ENCODE measurements at places on chromosomes 11 and 22.

GRCh38 chr11:102111011-102111786 is 952 bp downstream of the YAP1 start:
- DNase-seq, result no peak

- peak; percentile 36 for DNase-seq
These were observed 561.8 kb upstream of the CADM1 start for GRCh38 chr11:116065986-116066385.

DNA sequence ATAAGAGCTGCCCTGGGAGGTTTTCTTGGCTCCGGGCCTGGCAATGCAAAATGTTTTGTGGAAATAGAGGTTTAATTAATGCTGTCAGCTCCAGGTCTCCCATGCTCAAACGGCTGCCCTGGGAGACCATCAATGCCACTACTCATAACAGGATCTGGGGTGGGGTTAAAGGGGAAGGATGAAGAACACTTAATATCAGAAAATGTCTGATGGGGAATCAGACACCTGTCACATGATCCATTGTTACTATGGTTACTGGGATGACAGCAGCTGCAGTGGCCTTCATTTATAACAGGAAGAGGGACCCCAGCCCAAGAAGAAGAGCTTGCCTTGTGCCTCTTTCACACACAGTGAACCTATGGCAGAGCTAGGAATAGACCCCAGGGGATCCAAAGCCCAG is 2.2 kb upstream of the SYT13 start:
- DNase-seq, result no peak

DNA sequence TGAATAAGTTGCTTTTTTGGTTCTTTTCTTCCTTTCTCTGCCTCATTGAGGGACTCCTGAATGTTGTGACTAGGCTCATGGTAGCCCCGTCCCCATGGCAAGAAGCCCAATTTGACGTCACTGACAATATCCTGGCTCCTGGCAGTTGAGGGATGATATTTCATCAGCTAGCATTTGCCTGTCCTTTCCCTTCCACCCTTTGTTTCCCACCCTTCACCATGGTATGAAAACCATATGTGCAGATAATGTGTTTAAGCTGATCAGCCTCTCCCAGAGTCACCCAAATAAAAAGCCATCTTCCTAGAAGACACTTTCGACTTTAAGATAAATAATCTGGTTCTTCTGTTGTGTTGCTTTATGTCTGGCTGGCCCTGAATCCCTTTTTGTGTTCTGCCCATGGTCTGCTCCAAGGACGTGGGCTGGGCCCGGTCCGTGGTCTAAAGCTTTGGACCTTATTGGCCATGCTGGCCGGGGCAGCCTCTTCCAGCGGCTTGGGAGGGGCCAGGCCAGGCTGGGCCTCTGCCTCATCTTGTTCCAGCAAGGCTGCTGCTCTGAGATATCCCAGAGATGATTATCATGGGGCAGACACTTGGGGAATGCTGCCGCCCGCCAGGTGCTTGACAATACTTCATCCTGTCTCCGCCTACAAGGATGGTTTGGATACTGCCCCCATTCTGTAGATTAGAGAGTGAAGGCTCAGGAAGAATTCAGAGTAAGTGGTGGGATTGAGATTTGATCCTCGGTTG is 5.1 kb downstream of the TSPAN18 start:
- DNase-seq, result no peak

DNA sequence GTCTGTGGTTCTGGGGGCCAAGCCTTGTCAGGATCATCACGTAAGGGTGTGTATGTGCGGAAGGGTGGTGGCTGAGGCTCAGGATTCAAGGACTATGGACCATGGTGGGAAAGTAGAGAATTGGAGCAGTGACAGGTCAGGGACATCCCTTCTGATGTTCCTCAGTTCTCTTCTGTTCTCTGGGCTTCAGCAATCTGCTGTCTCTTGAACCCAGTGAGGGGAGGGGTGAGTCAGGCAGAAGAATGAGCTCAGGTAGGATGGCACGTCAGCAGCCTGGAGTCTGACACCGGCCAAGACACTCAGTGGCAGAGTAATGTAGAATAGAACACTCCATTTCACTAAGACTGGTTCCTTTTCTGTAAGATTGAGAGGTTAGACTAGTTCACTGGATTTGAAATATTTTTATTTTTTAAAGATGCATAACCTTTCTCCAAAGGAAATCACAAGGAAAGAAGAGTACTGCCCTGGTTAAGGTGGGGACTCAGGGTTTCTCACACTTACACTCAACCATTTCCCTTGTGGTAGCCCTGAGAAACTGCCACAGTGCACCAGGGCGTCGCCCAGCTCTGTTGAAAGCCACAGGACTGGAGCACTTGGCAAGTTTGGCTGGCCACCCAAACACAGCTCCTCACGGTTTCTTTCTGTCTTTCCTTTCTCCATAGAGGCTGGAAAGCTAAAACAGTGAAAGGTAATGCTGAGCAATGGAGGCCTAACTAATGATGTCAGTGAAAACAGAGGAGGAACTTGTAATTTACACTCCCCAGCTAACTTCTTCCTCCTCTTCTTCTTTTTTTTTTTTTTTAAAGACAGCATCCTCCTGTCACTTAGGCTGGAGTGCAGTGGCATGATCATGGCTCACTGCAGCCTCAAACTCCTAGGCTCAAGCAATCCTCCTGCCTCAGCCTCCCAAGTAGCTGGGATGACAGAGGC is 23.1 kb upstream of the MICAL2 start:
- no peak for DNase-seq

DNA sequence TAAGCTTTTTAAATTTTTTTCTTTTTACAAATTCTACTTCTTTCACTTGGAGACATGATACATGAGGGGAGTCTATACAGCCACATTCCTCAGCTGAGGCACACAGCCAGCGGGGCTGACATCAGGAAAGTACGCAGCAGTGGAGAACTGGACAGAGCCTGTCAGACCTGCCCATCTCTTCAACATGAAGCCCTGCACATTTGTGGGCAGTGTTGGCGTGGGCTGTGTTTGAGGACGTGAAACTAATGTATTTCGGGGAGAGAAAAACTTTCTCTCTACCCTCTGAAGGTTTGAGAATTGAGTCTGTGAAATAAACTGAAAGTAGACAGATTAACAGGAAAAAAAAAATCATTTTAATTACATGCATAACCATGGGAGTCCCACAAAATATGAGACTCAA is 84.8 kb upstream of the HTATIP2 start:
- no peak for DNase-seq

DNA sequence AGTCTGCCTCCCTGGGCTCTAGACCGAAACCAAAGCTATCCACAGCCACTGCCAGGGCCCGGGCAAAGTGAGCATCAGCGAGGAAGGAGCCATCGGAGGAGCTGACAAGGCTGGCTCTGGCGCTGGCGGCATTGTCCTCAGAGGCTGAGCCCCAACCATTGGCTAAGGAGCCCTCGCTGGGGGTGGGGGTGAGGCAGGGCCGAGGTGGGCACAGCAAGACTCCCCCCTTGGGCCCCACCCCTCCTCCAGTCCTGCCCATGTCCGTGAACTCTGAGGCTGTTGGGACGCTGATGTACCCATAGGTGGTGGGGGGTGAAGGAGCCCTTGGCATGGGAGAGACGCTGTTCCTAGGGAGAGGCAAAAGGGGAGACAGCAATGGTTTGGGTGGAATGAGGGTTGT is 11.2 kb downstream of the ROBO4 start:
- no peak for DNase-seq

DNA sequence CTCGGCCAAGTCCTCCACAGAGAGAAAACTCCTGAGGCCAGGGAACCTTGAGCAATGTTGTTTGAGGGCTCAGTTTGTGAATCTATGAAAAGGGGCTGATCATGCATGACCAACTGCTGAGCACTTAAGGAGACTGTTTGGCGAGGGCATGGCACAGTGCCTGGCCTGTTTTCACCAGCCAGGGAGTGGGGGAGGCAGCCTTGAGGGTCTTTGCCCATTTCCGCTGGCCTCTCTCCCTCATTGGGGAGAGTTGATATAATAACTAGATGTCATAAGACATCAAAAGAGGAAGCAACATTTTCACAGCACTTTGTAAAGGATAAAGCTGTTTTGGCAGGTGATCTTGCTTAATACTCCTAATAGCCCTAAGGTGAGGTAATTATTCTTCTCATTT is 110.6 kb downstream of the TP53I11 start:
- DNase-seq, result no peak

- DNase-seq, result no peak
These were observed 31.8 kb upstream of the GUCY1A2 start for GRCh38 chr11:107050121-107050520.

DNA sequence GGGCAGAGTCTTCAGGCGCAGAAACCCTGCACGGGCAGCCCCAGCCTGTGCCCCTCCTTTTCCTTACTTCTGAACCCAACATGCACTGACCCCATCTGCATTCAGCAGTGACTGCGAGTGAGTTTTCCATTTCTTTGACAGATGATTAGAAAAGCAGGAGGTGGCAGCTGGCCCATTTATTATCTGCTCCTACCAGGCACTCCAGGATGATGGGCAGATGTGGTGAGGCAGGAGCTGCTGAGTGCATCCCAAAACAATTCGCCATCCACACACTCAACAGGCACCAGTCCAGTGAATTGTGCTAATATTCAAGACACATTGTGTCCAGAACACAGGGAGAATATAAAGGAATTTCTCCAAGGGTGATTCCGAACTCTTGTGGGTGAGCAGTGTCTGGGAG is 208.5 kb downstream of the TENM4 start:
- no peak for DNase-seq

GRCh38 chr22:39443398-39443797 is 13.4 kb upstream of the MGAT3 start:
- no peak for DNase-seq

DNA sequence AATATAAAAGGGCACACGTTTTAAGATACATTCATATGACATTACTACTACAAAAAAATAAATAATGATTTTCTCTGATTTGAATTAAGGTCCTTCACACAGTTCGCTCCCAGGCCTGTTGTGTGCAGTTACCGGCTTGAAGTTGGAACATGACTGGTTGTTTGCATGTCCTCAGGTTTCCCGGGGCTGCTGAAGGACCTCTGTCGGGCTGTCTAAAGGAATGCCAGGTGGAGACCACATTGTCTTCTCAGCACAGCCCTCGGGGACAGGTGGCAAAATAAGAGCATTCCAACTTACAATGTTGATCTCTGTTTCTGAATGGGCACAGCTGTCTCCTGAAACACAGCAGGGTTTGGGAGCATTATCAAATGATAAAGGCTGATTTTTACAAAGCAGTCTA is 14.9 kb downstream of the VSIG10L2 start:
- DNase-seq, result no peak

DNA sequence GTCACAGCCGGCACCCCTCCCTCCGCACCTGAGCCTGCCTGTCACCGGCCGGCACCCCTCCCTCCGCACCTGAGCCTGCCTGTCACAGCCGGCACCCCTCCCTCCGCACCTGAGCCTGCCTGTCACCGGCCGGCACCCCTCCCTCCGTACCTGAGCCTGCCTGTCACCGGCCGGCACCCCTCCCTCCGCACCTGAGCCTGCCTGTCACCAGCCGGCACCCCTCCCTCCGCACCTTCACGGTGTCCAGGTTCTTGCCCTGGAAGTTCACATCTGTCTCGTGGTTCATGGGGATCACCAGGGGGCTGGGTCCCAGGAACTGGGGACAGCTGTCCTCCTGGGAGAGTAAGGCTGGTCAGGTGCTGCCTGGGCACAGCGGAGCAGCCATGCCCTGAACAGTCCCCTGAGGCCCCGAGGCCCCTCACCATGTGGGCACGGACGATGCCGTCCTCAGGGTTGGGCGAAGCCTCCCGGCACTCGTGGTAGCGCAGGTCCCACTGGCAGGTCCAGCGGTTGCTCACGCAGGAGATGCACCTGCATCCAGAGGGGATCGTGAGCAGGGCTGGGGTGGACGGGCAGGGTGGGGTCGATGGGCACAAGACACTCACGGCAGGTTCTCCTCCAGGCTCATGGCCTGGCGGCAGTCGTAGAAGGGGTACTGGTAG is 15.5 kb upstream of the MAPK11 start:
- DNase-seq, result no peak

DNA sequence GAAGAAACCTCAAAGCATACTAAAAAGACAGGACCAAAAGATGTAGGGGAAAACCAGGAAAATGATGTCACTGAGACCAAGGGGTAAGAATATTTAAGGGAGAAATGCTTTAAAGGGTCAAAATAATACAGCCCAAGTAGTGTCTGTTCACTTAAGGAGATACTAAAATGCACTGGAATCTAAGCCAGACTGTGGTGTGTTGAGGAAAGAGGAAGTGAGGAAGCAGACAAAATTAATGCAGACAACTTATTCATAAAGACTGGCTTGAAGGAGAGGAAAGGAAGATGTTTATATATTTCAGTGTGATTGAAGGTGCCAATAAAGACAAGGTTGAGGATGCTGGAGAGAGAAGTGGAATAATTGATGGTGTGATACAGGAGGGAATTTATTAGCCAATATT is 15.7 kb downstream of the ZNF215 start:
- no peak for DNase-seq

GRCh38 chr11:2094354-2095197 is 44.6 kb downstream of the IGF2 start:
- no peak for DNase-seq

GRCh38 chr22:30253205-30253852 is 6.8 kb upstream of the LIF start:
- DNase-seq, result no peak

DNA sequence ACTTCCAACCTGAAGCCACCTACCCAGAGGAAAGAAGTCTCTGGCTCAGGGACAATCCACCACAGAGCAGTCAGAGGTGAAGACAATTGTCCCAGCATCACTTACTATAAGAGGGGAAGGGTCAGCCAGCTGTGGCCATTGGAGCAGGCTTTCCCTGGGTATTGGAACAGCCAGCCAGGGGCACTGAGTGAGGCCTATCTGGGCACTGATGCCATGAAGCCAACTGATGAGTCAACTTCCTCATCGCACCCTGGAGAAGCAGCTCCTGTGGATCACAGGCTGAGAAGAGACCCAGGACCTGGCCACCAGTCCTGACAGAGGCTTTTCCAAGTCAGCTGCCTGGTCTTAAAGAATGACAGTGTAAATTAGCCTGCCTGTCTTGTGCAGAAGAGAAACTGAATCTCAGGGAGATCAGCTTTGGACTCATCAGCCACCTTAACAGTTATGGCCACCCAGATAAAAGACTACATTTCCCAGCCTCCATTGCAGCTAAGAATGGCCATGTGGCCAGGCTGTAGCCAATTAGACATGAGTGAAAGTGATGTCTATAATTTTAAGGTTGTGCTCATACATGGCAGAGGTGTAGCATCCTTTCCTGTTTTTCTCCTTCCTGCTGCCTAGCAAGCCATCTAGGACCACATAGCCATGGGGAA is 19.0 kb downstream of the CHST1 start:
- peak; percentile 19 for DNase-seq

GRCh38 chr11:10327254-10327653 is 22.4 kb downstream of the ADM start:
- no peak for DNase-seq
